ENCODE measurements at places on chromosomes 6 and 20.

DNA sequence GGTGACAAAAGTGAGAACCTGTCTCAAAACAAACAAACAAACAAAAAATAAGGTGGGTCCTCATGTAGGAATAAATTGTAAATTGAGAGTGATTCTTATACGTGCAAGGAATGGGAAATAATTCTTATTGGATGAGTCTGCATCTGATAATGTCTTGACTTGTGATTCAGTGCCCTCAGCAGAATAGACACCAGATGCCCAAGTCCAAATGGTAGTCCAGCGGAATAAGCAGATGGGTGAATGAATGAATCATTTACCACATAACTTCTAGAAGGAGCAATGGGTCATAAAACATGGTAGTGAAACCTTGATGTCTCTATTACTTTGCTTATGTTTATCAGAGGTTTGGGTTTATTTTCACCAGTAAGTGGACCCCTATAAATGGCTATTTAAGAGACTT lies 747.7 kb downstream of the PHF3 start:
- DNase-seq: no peak

GRCh38 chr6:12892151-12892550 lies 175.6 kb downstream of the PHACTR1 start:
- no peak for DNase-seq

DNA sequence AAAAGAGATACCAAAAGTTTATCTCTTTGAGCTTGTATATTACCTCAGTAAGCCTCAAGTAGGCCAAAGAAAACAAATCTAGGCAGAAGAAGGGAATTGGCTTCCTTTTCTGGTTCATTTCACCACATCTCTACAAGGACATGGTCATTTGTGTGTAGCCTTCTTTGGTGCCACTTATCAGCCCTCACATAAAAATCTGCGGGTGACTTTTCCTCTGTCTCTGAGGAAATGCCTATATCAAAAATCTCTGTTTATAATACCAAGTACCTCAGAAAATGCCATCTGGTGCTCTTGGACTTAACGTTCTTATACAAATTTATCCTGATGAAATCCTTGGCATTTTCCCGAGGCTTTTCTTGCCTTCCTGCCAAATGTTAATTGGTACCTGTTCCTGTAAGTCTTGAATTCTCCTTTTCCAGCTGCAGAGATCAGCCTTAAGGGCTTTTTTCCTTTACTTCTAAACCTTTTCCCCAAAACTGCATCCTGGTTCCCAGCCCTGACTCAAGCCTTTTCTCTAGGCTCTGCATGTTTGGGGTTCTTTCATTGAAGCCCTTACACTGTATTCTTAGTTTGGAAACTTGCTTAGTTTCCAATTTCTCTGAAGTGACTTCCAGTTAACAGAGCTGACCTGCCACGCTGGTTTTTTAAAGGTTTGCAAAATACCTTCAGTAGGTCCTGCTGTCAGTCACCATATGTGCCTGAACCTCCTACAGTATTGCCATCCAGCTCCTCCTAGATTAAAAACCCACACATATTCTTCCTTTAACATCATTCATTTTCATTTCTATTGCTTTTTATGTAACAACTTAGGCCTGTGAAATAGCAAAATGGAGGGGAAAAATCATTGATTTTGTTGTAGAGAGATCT lies 191.2 kb upstream of the PREP start:
- no peak for DNase-seq

DNA sequence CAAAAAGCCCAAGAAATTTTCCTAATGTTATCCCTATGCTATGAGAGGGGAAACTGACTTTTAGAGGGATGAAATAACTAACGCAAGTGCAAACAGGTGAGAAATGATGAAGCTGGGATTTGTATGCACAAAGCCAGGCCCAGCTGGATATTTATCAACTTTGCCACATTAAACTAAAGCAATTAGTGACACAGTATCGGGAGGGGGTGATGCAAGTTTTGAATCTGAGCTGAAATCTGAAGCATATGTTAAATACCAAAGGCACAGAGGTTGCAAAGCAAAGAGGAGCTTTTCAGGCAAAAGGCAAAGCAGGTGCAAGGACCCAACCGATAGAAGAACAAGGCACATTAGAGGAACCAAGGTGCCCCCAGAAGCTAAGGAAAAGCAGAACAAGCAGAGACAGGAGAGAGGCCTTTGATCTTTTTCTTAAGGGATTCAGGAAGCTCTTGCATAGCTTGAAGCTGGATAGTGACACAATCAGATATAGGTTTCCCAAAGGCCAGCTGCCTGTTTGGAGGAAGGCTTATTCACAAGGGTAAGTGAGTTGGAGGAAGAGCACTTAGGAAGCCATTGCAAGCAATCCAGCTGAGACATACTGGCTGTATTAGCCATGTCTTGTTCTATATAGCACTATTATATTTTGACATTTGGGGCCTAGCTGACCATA lies 207.5 kb downstream of the HIVEP2 start:
- no peak for DNase-seq

GRCh38 chr6:158735009-158735408 lies 84.2 kb downstream of the EZR start:
- DNase-seq: no peak

DNA sequence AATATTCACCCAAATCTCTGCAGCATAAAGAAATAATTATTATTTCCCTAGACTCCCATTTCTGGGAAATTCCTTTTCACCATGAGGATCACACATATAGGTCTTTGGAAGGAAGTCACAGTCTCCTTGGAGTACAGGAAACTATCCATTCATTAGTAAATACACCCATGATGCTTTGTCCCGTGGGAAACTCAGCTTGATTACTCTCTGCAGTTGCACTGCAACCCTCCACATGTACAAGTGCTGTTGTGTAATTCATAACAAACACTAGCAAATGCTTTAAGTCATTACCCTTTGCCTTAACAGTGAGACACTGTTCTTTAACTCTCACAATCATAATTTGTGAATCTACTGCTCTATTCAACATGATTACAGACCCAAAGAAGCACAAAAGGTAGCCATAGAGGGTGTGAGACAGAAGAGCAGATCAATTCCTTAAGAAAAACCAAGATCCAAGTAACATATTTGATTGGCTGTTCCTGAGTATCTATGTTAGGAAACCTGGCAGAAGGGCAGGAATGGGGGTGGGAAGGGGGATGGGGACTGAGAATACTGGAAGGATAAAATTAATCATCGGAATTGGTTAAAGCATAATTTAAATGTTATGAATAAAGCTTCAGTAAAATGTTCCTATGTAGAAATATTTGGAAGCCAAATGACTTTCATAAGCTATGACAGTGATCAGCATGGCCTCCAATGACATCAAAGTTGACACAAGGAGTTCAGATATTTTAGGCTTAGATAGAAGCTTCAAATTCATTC lies 268.0 kb downstream of the HACE1 start:
- no peak for DNase-seq

DNA sequence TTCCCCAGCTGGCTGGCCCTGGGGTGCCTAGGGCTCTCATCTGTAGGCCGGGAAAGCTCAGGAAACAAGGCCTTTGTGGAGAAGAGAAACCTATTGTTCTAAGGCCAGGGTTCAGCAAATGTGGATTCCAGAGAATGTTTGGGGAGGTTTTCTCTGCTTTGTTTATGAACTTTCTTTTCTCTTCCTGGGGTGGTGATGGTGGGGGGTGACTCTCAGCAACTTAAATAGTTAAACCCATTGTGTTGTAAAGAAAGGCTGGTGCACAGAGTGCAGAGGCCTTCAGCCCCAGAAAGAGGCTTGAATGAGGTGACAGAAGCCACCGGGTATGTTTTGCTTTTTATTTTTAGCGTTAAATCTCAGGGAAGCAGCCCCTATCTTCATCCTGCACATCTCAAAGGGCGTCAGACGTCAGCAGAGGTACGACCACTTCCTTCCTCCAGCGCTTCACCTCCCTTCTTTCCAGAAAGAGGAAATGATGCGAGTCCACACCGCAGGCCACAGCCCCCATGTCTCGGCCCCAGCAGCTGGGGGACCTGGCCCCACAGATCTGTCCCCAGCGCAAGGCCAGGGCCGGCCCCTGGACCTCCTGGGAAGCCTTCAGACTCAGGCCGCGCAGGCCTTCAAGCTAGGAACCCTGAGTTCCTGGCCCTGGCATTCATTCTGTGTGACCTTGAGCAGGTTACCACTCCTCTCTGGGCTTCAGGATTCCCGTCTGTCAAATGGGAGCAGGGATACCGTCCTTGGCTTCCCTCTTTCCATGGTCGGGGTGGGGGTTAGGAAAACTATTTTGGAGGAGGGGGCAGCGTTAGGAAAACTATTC lies 605 bp upstream of the PPP1R16B start:
- DNase-seq: no peak

GRCh38 chr6:64404396-64404795 lies 768.8 kb downstream of the PHF3 start:
- no peak for DNase-seq

- DNase-seq: no peak
Measured at GRCh38 chr6:39995633-39996032, 61.4 kb upstream of the MOCS1 start.

DNA sequence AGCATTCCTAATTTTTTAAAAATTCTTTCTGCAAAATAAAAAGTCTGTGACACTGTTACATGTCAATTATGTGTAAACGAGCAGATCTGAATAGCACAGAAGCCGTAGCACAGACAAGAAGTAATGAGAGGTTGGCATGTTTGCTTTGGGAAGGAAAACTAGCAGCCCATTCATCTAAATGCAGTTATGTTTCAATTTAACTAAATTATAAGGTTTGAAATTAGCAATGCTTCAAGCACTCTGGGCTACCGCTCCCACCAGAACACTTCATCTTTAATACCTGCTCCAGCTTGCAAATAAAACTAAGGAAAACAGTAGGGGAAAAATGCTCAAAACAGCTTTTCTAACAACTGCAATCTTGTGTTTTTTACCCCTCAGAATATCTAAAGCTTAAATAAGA lies 73.9 kb downstream of the PTPRK start:
- DNase-seq: no peak

DNA sequence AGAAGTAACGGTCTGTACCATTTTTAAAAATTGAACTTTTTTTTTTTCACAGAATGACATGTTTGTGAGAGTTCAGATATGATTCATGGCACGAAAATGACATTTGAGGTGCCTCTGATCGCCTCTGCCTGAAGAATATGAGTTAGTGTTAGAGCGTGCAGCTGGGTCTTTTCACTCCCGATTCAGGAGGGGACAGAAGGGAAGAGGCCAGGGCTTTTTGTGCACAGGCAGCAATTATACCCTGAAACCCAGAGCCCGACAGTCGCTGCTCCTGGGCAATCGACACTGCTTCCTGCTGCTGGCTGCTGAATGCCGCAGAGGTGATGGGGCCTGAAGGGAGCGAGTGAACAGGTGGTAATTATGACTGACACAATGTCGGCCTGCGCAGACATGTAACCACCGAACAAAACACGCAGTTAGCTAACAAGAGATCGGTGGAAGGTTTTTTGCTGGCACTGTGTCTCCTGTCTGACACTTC lies 652.0 kb upstream of the NOX3 start:
- no peak for DNase-seq

DNA sequence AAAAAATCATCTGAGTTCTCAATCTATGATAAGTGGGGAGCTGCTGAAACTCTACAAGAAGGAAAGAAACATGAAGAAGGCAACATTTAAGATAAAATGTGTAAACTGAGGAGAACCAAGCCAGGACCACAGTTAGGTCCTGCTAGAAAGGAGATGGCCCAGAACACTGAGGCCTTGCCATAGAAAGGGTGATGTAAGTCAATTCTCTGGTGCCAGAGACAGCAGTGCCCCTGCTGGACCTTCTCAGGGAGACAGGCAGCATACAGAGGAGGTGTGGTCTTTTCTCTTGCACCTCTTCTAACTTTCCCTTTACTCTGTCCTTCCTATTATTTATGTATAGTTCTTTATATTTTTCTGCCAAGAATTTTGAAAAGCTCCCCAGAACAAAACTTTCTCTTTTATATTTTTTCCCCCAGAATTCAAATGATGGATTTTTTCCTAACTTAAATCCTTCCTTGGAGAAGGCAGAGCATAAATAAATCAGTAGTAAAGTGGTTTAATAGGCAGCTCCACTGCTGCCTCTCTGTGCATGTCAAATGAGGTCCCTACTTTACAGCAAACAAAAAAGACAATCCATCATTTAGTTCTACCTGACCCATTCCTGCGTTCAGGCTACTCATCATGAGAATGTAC lies 9.0 kb downstream of the UQCC2 start:
- DNase-seq: no peak

DNA sequence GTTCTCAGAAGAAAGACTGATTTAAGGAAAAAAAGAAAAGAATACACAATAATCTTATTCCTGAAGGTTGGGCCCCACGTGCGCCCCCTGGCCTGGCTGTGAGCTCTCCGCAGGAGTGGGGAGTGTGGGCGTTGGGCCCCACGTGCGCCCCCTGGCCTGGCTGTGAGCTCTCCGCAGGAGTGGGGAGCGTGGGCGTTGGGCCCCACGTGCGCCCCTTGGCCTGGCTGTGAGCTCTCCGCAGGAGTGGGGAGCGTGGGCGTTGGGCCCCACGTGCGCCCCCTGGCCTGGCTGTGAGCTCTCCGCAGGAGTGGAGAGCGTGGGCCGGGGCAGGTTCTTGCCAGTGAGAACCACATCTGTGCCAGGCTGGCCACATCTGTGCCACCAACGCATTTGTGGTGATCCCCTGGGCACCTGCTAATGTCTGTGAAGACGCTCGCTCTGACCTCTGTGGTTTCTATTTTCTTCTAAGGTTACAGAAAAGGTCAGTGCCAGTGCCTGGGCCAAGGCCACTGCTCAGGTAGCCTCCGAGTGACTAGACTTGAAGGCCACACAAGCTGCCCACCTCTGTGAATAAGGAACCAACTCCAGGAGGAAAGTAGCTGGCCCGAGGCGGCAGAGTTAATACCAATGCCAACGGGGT lies 41.0 kb downstream of the WDR27 start:
- no peak for DNase-seq

- DNase-seq: no peak
Measured at GRCh38 chr6:166541366-166541765, 45.1 kb downstream of the RAMACL start.

DNA sequence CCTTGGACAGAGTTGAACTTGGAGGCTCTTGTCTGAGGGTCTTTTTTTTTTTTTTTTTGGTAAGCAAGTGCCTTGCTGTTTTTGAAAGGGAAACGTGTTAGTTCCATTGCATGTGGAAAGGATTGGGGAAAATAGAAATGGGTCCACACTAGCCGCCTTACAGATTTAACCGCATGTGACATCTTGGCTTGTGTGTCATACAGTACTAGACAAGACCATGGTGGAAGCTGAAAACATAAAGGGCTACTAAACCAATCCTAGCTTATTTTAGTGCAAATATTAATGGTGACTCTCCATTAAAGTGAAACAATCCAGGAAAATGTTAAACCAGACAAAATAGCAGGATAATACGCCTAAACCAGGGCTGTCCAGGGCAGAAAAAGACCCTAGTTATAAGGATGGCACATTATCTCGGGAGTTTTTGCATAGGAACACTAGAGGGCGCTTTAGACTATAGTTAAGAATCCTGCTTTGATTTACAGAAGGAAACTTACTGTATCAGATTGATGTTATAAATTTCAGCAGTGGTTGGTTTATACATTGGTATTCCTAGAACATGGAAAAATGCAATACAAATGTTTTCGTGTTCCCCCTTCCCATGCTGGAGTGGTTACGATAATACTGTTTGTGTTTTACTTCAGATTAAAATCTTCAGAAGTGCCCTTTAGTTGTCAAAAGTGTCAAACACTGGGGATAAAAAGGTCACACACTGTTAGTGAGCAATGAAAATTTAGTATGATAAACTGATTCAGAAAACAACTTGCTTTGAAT lies 59.8 kb upstream of the DEK start:
- no peak for DNase-seq

GRCh38 chr6:125793863-125794262 lies 3.1 kb downstream of the NCOA7 start:
- no peak for DNase-seq
